ENCODE measurements at places on chromosomes 11 and 22.
A peak's percentile ranks its signal among the peaks of the same experiment; 100 is the strongest.

DNA sequence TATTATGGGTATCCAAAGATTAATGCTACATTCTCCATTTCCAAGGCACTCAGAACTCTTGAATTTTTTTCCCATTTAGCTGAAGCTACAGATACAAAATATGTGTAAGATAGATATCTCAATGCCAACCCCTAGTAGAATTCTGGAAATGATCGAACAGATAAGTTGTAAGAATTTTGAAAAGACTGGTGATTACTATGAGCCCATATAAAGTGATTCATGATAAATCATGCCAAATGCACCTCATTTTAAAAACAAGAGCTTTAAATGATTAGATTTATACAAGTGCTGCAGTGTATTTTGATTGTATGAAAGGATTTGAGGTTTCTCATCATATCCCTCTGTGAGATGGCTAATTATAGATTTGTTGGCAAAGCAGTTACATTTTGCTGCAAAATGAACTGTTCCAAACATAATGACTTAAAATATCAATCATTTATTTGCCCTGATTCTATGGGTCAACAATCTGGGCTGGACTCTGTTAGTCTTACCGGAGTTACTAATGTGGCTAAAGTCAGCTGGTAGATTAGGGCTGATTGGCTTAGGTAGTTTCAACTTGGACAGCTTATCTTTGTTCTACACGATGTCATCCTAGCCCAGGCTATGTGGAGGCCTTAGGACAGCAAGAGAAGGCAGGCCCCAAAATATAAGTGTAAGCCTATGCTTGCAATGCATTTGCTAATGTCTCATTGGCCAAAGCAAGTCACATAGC lies 3.4 kb downstream of the OR10V1 start:
- no peak for DNase-seq

DNA sequence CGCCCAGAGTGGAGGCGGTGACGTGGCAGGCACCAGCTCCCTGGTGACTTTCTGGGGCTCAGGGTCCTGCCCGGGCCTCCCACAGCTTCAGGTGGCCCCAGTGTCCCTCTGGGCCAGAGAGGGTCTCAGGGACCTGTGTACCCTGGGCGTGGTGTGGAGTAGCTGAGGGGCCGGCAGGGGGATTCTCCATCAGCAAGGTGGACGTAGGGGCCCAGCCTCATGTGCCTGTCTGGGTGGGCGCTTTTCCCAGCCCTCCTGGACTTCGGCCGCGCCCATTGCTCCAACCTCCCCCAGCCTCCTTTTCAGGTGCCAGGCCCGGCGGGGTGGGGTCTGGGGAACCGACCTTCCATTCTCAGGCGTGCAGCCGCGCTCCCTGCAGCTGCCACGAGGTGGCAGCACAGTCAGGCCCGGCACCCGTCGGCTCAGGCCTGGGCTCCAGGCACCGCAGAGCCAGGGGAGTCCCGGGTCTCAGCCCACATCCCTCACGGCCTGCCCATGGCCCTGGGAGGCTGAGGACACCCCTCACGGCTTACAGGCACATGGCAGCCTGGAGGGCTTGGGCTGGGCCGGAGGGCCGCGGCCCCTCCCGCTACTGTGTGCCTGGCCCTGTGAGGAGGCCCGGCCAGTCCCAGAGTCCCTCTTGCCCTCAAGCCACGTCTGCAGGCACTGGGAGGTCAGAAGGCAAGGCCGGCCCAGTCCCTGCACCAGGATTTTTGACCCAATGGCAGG lies 19.9 kb upstream of the MUC5B start:
- DNase-seq = peak; percentile 53

- no peak for DNase-seq
These were observed 9.2 kb downstream of the RHOG start for GRCh38 chr11:3831378-3832239.

GRCh38 chr11:120400564-120401364 lies 64.6 kb downstream of the ARHGEF12 start:
- DNase-seq = no peak

- peak; percentile 22 for DNase-seq
These were observed 51.9 kb downstream of the IGLL1 start for GRCh38 chr22:23527971-23528740.

DNA sequence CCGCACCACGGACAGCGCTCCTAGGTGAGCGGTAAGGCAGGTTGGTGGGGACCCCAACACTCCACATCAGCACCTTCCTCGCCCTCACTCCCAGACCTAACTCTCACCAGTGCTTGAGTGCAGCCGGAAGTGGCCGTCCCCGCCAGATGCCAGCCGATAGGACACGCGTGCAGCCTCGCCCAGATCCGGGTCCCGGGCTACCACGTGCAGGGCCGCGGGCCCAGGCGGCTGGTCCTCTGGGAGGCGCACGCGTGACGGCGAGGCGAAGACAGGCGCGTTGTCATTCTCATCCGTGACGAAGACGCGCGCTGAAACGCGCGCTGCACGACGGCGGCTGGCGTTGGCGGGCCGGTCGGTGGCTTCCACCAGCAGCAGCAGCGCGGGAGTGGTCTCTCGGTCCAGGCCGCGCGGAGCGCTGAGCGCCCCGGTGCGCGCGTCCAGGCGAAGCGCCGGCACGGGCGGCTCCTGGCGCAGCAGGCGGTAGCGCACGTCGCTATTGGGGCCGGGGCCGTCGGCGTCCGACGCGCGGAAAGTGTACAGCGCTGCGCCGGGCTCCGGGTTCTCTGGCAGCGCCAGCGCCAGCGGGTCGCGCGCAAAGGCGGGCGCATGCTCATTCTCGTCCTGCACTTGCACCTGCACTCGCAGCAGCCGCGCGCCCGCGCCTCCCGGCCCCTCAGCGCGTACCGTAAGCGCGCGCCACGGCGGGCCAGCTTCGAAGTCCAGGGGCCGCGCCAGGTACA lies 10.8 kb upstream of the TPP1 start:
- DNase-seq = no peak

GRCh38 chr11:93279851-93280347 lies 50.6 kb upstream of the DEUP1 start:
- no peak for DNase-seq

GRCh38 chr11:3808861-3809623 lies 682 bp downstream of the PGAP2 start:
- DNase-seq = no peak

DNA sequence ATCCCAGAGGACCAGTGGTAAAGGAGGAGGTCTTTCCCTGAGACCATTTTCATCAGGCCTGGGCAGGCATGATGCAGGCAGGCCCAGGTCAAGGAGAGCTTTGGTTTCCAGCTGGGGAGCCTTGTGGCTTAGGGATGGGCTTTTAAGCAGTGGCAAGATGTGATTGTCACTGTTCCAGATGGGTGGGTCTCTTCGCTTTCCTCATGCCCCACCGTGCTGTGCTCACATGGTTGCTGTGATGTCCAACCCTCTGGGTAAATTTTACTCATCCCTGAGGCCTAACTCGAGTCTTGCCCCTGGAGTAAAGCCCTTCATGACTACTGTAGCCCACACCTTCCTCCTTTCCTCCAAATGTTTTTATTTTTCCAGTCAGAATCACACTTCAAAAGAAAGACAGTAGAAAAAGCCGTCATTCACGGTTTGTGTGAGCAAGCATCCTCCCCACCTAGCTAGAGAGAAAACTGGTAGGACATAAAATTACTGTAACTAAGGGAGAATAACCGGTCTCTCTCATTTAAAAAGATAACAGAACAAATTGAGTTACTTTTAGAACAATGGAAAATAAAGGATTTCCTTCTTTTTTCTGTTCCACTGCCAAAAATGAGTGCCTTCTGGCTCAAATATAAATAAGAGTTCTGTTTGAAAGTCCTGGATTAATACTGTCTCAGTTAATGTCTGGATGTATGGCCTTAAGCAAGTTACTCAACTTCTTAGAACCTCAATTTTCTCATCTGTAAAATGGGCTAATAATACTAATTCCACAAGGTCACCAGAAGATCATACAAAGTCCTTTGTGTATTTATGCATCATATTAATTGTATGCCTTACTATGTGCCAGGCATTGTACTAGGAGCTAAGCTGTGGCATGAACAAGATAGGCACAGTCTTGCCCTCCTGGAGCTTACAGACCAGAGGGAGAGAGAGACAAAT lies 84.9 kb downstream of the ME3 start:
- no peak for DNase-seq

Measured in ovary (tissue), 10 donors.